ENCODE measurements at places on chromosomes 16 and 17.
A peak's percentile ranks its signal among the peaks of the same experiment; 100 is the strongest.

DNA sequence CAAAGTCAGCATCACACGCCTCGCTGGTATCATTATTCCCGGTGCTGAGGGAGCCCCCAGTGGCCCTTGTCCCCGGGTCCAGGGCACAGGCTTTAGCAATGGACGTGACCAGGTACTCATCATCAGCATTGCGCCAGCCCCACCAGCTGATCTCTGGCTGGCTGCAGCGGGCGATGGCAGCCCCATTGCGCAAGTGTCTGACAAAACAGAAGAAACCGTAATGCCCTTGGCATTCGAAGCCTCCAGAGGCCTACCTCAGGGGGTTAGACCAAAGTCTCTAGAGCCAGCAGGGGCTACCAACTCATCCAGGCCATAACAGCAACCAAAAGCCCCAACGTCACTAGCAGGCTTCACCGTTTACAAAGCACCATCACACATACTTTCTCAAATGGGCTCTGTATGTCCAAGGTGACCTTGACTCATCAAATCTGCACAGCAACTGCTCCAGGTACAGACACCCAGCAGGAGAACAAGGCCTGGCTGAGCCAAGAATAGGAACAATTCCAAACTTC, 7.3 kb downstream of the MTMR4 start:
- DNase-seq, result no peak

- no peak for DNase-seq
These were observed 17.7 kb downstream of the KIF19 start for GRCh38 chr17:74343526-74344284.

- DNase-seq, result no peak
These were observed 11.3 kb downstream of the ABCC3 start for GRCh38 chr17:50645748-50646682.

DNA sequence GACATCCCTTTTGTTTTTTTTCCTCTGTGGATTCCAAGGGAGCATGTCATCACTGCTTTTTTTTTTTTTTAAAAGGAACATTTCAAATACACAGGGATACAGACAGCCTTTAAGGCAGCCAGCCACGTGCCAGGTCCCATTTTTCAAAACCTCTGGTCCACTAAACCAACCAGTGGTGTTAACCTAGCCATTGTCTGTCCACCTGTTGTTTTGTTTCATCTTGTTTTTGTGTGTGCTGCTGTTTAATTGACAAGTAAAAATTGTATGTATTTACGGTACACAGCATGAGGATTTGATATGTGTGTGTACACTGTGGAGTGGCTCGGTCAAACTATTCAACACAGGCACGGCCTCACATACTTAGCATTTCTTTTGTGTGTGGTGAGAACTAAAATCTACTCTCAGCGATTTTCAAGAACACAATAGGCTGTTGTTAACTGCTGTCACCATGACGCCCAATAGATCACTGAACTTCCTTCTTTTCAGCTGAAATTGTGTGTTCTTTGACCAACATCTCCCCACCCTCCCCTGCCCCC, 19.2 kb downstream of the TMEM114 start:
- DNase-seq, result peak; percentile 73

DNA sequence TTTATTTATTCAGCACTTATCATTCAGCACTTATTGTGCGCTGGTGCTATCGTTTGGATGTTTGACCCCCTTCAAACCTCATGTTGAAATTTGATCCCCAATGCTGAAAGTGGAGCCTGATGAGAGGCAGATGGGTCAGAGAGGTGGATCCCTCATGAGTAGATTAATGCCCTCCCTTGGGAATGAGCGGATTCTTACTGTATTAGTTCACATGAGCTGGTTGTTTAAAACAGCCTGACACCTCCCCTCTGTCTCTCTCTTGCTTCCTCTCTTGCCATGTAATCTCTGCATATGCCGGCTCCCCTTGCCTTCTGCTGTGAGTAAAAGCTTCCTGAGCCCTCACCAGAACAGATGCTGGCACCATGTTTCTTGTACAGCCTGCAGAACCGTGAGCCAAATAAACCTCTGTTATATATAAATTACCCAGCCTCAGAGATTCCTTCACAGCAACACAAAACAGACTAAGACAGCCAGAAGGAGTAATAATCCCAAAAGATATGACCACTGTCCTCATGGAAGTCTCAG, 111.1 kb downstream of the CACNG3 start:
- DNase-seq, result no peak

DNA sequence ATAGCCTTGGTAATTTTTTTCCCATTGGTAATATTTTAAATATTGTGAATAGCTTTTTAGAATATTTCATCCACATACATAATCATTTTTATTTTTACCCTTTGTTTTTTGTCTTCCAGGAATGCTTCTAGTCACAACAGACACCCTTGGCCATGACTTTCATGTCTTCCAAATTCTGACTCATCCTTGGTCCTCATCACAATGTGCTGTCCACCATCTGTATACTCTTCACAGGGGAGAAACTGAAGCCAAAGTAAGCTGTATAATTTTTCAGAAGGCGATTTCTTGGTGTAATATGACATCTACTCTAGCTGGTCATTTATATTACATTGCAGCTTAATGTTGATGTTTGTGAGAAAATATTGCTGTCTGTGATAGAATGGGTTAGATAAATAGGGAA, 269.4 kb downstream of the BCAS3 start:
- no peak for DNase-seq

DNA sequence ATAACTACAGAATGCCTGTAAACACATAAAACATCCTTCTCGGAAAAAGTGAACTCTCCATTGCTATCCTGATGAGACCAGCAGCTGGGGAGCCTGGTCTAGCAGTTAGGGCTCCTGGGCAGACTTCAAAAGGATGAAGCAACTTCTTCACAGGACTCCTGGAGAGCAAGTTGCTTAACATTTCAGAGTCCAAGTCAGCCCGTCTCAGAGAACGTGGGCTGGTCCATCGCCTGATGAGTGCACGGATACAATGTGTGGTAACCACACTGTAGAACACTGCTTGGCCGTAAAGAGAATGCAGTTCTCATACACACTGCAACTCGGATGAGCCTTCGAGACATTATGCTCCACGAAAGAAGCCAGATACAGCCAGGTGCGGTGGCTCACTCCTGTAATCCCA, 52.7 kb downstream of the TMEM235 start:
- no peak for DNase-seq

DNA sequence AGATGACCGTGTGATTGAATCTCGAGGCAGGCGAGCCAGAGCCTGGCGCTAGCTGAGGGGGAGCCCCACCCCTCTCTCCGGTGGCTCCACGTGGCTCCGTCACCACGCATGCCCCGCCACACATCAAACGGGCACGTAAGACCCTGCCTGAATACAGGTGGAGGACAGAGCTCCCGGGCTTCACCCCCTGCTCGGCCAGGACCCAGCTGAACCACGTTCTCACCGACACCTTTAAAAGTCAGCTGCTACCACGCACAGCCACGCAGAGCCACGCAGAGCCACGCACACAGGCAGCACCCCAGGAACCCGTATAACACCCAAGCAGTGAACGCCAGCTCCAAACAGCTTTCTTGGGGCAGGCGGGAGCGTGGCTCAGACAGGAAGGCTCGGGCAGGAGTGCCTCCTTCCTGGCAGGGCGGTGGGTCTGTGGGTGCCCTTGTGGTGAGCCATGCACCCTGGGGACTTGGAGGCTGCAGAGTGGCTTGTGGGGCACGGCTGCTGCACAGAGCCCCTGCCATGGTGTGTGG, 4.4 kb downstream of the TMEM204 start:
- DNase-seq, result no peak

GRCh38 chr17:12613566-12613965, 52.1 kb upstream of the MYOCD start:
- DNase-seq, result no peak

DNA sequence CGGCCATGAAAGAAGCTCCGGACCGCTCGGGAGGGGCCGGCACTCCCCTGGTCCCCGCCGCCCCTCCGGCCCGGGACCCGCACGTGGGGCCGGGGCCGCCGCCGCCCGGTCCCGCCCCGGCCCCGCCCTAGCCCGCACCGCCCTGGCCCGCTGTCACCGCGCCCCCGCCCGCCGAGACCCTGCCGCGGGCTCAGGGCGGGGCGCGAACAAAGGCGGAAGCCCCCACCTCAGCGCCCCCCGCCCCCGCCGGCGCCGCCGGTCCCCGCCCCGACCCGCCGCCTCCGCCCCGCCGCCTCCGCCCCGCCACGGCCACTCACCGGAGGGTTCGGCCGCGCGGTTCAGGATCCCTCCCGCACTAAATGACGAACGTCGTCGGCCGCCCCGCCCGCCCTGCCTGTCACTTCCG, at the start of gene ARHGDIA:
Gene ARHGDIA, minus strand, starts transcription at position 357 of the 406 bp plus-strand sequence. CDS start 1,407 bp downstream, outside the sequence.
- no peak for DNase-seq

DNA sequence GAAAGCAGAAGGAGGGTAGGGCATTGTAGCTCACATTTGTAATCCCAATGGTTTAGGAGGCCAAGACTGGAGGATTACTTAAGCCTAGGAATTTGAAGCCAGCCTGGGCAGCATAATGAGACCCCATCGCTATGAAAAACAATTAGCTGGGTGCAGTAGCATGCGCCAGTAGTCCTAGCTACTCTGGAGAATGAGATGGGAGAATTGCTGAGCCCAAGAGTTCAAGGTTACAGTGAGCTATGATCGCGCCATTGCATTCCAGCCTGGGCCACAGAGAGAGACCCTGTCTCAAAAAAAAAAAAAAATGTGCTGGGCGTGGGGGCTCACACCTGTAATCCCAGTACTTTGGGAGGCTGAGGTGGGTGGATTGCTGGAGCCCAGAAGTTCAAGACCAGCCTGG, 5.0 kb downstream of the ATF7IP2 start:
- DNase-seq, result no peak

- peak; percentile 45 for DNase-seq
These were observed 1.4 kb upstream of the SLC25A10 start for GRCh38 chr17:81710514-81711308.

- DNase-seq, result no peak
These were observed 6.5 kb upstream of the NGFR start for GRCh38 chr17:49488612-49489011.

GRCh38 chr17:50344731-50345365, 1.1 kb upstream of the XYLT2 start:
- DNase-seq, result no peak

DNA sequence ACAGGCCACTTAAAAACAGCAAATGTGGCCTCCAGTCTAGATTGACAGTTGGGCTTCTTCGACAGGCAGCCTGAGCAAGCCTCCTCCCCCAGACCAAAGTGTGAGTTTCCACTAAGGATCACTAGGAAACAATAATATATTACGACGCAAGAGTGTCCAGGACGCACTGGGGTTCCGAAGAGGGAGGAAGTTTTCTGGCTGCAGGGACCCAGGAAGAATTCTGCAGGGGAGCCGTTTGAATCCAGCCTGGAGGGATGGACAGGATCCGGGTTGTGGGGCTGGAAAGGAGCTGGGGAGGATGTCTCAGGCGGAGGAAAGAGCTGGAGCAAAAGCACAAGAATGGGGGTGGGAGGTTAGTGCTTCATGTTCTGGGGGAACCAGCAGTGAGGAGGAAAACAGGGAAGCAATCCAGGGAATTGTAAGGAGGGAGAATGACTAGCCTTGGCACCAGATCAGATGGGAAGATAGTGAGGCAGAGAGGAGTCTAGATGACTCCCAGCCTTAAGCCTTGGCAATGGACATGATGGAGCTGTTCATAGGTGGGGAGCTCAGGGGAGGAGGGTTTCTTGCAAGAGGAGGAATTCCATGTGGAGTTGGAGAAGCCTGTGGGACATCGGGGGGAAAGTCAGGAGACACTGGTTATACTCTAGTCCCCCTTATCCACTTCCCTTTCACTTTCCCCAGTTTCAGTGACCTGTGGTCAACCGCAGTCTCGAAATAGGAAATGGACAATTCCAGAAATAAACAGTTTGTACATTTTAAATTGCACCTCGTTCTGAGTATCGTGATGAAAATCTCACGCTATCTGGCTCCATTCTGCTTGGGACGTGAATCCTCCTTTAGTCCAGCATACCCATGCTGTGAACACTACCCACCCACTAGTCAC, 26.6 kb downstream of the NGFR start:
- no peak for DNase-seq

DNA sequence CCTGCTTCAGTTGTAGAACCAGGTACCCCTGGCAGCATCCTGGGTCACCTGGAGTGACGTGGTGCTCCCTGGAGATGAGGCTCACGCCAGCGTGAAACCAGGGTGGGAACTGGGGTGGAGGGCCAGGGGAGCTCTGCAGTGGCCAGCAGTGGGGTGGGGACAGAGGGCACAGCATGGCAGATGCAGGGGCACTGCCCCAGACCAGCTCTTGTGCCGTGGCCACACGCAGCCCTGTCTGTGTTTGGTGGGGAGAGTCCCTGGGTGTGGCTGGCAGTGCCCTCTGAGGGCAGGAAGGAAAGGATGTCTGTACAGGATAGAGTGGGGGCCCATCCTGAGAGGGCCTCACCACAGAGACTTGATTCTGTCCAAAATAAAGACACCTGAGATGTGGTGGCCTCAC, 24.5 kb downstream of the ZNF750 start:
- DNase-seq, result no peak

- DNase-seq, result no peak
These were observed 9.1 kb downstream of the CHST6 start for GRCh38 chr16:75486014-75486675.

DNA sequence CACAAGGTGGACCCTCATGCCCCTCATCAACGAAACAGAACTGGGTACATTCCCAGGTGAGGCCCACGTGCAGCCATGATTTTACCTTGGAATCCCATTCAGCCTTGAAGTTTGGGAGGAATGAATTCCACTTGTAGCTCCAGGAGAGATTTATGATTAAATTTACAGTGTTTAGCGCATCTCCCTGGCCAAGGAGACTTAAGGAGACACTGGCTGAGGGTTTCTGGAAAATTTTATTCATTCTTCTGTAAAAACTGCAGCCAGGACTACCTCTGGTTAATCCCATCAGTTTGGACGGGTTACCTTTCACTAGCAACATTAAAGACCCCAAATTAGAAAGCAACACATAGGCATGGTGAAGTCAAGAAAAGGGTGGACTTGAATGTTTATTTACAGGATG, 87.2 kb upstream of the SMURF2 start:
- no peak for DNase-seq

- DNase-seq, result no peak
These were observed 8.8 kb upstream of the ZNF263 start for GRCh38 chr16:3274490-3274889.

- no peak for DNase-seq
These were observed 51.6 kb downstream of the NUP93 start for GRCh38 chr16:56781528-56781961.

GRCh38 chr17:52079496-52079895, 79.0 kb downstream of the CA10 start:
- DNase-seq, result no peak

DNA sequence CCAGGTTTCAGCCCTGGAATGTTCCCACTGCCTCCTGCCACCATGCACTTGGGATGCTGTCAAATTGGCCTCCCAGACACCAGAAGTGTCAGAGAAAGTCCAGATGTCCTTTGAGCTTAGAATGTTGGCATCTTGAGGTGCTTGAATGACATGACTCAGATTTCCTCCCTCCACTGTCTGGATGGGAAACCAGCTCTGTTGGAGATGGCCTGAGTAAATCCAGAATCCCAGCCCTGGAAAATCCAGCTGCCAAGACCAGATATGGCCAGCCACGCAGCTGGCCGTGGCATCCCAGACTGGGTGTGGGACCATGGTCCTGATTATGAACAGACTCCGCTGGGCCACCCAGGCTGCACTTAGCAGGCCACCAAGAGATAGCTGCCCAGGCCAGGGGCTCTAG, 57.0 kb upstream of the CLEC3A start:
- DNase-seq, result no peak

- no peak for DNase-seq
These were observed 1.0 kb upstream of the CA7 start for GRCh38 chr16:66843191-66843590.

Data from common myeloid progenitor, CD34-positive (primary cell).